ENCODE measurements at places on chromosomes 6 and 20.
A peak's percentile ranks its signal among the peaks of the same experiment; 100 is the strongest.

GRCh38 chr6:166736634-166737033 lies 109.6 kb upstream of the RPS6KA2 start:
- no peak for DNase-seq

DNA sequence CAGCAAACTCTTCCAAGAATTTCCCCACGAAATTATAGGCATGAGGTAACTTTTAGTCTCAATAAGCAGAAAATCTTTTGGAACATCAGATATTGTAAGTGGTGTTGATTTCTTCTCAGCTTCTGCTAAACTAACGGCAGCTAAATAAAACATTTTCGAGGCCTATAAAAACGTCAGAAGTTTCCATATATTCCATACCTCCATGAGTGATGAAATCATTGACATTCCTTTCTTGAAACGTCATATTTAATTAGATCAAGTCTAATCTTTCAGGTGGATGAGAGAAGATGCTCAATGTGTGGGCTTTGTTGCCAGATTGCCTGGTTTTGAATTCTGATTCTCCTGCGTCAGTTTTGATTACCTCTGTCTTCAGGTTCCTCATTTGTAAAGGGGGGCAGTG lies 81.3 kb downstream of the CDC5L start:
- DNase-seq: no peak

GRCh38 chr6:5665173-5665572 lies 341.6 kb downstream of the NRN1 start:
- no peak for DNase-seq

DNA sequence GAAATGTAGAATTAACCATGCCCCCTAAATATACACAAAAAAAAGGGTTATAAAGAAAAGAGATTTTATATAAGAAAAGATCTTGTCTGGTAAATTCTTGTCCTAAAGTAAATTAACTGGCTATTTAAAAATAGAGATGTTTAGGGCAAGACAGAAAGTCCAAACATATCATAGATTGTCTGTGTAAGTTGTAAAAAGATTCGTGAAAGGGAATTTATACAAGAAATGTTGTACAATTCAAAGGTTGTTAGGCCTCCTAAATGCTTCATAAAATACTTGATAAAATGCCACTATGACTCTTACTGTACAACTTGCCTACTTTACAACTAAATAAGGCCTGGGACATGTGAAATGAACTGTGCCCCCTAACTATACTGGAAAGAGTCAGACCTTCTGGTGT lies 21.9 kb upstream of the AGPAT4 start:
- DNase-seq: no peak

GRCh38 chr6:64723327-64724058 lies 983.5 kb downstream of the EYS start:
- DNase-seq: no peak

DNA sequence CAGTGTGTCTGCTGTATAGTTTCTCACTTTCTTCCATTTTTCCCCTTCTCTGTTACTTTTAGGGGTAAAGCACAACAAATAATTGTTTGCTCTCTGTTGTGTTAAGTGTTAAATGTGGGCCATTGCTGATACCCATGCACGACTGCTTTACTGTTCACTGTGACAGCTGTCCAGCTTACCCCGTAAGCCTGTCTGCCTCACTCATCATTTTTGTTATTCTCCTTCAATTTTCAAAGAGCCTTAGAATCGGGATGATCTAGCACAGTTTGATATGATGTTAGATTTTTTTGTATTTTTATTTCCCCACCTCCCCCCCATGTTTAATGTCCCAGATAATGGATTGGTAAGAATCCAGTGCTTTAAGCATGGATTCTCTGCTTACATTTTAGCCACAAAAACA lies 41.2 kb upstream of the MLIP start:
- DNase-seq: no peak

DNA sequence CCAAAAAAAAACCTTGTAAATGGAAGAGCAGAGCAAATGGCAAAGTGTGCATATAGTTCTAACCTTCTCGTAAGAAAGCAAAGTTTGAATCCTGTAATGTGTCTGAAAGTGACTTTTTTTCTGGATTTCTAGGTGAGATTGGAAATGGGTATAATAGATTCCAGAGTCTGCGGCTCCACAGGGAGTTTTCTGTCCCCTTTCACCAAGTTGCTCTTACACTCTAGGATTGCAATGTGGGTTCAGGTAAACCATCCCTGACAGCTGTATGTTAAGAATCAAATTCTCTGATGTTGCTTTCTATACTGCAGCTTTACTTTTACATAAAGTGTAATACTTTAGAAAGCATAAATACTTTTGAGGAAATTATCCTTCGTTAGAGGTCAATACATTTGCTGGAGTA lies 260.1 kb downstream of the PRL start:
- DNase-seq: no peak

DNA sequence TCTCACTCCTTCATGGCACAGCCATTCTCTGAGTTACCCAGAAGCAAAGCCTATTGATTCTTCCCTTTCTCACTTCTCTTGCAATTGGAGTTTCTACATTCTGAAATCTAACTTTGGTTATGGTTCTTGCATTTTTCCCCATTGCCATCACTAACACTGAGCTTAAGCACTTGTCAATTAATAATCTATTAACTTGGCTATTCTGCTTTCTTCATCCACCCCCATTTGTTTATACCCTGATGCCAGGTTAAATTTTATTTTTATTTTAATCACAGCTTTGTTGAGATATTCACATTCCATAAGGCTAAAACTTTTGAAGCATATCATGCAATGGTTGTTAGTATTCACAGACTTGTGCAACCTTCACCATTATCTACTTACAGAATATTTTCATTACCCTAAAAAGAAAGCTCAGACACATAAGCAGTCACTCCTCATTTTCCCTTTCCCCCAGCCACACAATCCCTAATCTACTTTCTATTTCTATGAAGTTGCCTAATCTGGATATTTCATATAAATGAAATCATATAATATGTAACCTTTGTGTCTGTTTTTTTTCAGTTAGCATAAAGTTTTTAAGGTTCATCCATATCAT lies 222.3 kb downstream of the UBE3D start:
- no peak for DNase-seq

- DNase-seq: no peak
Observed at GRCh38 chr20:8918145-8918544, 150.7 kb upstream of the PLCB4 start.

DNA sequence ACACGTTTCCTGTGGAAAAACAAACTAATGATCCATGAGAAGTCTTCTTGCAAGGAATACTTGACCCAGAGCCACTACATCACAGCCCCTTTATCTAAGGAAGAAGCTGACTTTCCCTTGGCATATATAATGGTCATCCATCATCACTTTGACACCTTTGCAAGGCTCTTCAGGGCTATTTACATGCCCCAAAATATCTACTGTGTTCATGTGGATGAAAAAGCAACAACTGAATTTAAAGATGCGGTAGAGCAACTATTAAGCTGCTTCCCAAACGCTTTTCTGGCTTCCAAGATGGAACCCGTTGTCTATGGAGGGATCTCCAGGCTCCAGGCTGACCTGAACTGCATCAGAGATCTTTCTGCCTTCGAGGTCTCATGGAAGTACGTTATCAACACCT lies 35.4 kb downstream of the GCNT2 start:
- no peak for DNase-seq

DNA sequence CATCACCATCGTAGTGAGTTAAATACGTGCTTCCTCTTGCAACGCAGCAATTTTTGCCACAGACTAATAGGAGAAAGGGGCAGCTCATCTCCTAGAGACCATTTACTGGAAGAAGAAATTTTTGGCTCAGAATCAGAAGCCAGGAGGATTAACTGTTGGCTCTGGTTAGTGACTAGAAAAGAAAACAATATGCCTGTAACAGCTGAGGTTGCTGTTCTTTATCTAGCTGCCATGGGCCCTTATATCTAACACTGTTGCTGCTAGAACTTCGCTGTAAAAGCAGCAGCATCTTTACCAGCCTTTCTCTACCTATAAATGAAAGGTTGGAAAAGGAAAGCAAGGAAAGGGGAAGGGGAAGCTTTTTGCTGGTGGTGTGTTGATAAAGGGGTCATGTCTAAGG lies 65.9 kb downstream of the FAM135A start:
- peak; percentile 39 for DNase-seq

DNA sequence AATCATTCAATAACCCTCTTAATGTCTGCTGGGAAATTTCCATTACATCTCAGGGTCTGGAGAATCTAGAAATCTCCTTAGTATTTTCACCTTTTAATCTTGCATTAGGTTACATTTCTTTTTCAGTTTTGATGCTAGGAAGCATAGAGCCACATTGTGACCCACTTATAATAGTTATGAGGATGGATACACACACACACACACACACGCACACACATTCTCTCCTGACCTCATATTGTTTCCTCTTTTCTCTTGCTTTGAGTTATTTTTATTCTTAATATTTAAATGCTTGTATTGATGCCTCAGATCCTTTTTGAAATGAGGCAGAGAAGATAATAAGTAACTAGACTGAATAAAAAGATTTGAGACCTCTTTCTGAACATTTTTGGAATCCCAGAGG lies 128.4 kb downstream of the KLHL32 start:
- no peak for DNase-seq

DNA sequence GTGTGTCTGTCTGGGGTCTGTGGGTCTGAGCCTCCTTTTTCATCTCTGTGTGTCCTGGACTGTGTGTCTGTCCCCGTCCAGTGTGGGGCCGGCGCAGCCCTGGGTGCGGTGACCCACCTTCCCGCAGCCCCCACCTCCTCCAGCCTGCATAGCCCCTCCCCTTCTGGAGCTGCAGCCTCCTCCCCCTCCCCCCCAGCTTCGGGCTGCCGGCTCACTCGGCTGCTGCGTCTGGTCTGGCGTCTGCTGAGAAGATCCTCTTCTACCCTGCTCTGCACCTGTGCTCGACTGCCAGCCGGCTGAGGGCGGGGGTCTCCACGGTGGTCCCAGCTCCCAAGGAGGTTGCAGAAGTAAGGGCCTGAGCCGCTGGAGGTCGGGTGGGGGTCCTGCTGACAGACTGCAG lies 7.6 kb upstream of the LKAAEAR1 start:
- peak; percentile 39 for DNase-seq

GRCh38 chr6:143149771-143150170 lies 89.1 kb downstream of the AIG1 start:
- no peak for DNase-seq

DNA sequence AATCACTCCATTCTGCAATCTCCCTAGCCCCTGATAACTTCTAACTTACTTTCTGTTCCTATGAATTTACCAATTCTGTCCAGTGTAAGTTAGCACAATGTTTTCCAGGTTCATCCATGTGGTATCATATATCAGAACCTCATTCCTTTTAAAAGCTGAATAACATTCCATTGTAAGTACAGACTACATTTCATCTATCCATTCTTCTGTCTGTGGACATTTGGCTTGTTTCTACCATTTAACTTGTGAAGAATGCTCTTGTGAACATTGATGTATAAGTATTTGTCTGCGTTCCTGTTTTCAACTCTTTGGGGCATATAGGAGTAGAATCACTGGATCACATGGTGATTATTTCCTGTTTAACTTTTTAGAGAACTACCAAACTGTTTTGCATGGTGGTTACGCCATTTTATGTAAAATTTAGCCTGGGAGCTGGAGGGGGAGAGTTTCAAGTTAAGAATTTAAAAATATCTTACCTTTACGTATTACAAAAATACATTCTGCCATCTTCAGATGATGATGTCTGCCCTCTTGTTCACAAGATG lies 156.5 kb downstream of the BTBD3 start:
- DNase-seq: no peak

DNA sequence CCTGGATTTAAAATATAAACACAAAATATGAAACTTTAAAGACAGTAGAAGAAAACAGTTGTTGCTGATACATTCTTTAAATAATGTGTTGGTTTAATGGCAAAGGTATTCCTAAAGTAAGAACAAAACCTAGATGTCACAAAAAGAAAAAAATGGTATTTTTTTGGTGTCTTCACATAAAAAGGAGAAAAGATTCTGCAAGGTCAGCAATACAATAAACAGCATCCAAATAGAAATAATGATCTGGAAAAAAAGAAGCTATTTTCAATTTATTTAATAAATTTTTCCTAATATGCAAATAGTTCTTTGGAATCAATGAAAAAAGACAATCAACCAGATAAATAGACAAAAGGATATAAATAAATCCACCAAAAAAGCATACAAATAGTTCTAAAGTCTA lies 6.5 kb upstream of the ADGRF1 start:
- DNase-seq: no peak

- DNase-seq: no peak
Observed at GRCh38 chr20:47540443-47541354, 39.0 kb downstream of the NCOA3 start.

DNA sequence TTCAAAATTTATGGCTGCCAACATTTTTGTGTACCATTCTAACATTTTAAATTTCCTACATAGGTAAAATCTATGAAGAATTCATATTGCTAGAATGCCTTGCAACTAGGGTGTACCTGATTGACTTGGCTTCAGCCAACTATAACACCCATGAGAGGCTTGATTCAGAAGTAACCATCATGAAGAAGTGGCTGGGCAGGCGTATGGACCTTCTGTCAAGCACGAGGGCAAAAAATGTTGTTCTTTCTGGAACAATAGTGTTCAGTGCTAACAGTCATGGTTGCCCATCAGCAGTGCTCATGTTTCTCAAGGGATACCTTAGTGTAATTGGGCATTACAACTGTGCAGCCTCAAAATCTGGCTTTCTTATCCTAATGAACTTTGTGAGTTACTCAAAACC lies 42.9 kb downstream of the ID4 start:
- DNase-seq: no peak

DNA sequence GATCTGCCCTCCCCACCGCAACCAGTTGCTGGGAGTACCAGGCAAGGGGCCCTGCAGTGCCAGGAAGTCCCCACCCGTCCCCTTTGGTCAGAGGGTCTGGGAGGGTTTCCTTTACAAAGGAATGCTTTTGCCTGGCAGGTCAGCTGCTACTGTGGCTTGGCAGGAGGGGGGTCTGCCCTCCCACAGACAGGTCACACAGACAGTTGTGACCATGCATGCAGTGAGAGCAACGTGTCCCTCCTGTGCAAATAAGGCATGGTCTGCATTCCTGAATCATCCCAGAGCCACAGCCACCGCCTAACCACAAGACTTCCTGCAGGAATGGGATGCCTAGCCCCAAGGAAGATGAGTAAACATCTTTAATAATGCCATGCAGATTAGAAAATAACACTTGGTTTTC lies 439 bp upstream of the F13A1 start:
- DNase-seq: no peak

DNA sequence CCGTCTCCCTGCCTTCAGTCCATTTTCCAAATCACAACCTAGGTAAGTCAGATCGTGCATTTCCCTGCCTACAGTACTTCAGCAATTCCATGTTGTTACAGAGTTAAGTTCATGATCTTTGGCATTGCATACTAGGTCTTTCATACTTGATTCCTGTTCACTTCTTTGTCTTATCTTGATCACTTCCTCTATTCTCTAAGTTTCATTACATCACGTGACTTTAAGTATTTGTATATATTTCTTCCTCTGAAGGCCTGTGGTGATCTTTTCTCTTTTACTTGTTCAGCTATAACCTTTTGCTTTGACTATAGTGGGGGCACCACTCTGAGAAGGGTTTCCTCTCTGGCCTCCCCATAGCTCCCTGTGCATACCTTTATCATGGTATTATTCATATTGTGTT lies 100.2 kb downstream of the TRMT11 start:
- DNase-seq: no peak

Measured in cerebellum (tissue), 4 donors.